ENCODE measurements at places on chromosomes 2 and 18.

- no peak for DNase-seq
Observed at GRCh38 chr2:27121906-27122305, 1.7 kb upstream of the ABHD1 start.

- no peak for DNase-seq
Observed at GRCh38 chr2:61158356-61158955, 3.5 kb upstream of the C2orf74 start.

GRCh38 chr2:46284796-46285195 lies 12.4 kb upstream of the EPAS1 start:
- DNase-seq: no peak

DNA sequence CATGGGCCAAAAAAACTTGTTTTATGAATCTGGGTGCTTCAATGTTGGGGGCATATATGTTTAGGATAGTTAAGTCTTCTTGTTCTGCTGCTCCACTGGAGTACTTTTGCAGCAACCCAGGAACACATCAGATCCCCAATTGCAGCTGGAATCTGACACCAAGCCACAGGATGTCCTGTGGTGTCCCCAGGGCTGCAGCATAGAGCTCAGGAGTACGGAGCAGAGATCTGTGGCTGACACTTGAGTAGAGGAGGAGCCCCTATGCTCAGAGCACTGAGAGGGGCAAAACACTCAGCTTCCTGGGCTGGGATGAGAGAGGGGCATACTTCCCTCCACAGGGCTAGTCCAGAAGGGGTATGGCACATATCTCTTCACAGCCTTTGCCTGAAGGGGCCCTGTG lies 138.9 kb upstream of the ERBB4 start:
- no peak for DNase-seq

GRCh38 chr18:38402509-38402908 lies 836.9 kb upstream of the CELF4 start:
- no peak for DNase-seq

GRCh38 chr2:197673606-197674005 lies 1.8 kb downstream of the RFTN2 start:
- no peak for DNase-seq

- peak; percentile 20 for DNase-seq
Observed at GRCh38 chr18:47418746-47419145, 167.3 kb upstream of the SKOR2 start.

GRCh38 chr2:133130548-133131246 lies 437.6 kb downstream of the NCKAP5 start:
- DNase-seq: no peak

GRCh38 chr2:228747483-228747882 lies 523.6 kb downstream of the PID1 start:
- DNase-seq: no peak

DNA sequence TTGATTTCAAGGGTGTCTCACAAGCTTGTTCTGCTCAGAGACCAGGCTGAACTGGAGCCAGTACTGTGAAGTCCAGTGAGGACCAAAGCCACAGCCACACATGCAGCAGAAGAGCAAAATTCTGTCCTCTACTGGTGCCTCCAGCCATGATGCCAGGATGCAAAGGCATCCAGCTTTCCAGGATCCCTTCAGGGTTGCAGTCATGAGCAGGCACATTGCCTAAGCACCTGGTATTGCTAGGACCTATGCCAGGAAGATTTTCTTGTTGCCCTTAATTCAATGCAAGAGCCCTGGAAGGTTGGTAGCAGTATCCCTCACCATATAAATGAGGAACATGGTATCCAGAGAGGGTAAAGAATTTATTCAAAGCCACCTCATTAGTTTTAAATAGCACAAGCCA lies 78.9 kb upstream of the CYRIA start:
- DNase-seq: no peak

GRCh38 chr18:46283268-46283667 lies 179.1 kb downstream of the HAUS1 start:
- DNase-seq: no peak

GRCh38 chr2:58541511-58541910 lies 300.4 kb upstream of the FANCL start:
- DNase-seq: no peak

DNA sequence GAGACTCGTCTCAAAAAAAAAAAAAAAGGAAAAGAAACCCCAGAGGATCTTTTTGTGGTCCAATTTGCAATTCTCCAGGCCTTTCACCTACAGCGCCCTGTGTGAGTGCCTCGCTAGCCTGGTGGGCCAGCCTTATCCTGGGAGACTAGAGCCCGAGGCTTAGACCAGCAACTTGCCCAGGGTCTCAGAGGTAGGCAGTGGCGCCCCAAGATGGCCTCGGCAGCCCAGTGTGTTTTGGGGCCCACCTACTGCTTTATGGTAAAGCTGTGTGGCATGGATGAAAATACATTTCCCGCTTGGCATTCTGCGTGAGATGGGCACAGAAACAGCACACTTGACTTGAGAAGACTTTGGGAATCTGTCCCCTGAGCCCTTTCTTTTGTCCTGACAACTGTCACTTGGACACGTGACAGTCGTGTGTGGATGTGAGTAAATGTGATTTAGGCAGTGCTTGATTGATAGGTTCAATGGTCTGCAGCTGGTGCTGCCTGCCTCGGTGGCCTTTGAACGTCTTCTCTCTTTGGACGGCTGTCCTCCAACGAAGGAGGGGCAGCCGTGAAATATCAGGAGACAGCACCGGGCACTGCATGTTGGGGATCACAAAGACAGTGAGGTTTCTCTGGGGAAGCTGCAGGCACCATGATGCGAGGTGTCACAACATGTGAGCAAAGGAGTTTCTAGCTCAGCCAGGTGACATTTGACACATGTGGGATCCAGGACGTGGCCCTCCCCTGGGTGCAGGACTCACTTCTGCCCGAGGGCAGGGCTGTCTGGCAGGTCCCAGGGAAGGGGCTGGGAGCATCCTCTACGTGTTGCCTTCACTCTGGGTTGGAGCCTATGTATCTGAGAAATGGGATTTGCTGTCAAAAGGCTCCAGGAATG lies 209.5 kb upstream of the TWIST2 start:
- no peak for DNase-seq

DNA sequence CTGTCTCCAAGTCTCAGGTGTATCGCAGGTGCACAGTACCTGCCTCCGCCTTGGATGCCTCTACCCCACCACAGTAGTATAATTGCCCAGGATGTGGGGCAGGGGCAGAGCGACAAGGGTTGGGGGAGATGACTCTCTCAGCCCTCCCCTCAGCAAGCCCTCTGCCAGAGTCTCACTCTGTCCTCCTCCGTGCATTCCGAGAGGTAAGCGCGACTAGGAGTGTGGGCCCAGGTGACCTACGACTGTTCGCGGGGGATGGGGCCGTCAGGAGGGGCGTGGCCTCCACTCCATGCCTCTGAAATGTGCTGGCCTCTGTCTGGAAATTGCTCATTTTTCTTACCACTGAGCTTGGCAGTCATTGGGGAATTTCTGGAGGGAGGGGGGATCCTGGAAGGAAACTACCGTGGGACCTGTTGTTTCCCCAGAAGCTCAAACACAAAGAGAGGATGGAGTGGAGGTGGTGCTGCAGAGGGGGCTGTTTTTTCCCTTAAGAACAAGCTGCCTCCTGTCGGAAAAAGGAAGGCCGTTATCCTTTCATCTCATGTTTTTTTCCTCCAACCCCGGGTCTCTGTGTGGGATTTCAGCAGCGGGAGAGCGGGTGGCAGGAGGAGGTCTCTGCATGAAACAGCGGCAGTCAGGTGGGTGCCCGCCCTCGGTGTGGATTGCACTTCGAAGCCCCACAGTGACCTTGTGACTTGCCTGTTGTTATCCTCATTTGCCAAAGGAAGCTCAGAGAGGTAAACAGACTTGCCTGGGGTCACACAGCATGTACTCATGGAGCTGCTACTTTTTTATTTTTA lies 13.0 kb upstream of the RALB start:
- peak; percentile 95 for DNase-seq

- DNase-seq: no peak
Observed at GRCh38 chr18:32851936-32852335, 79.1 kb upstream of the KLHL14 start.

GRCh38 chr18:69895066-69896047 lies 52.3 kb downstream of the CD226 start:
- DNase-seq: no peak

- no peak for DNase-seq
Observed at GRCh38 chr2:12979066-12979465, 262.3 kb downstream of the TRIB2 start.

DNA sequence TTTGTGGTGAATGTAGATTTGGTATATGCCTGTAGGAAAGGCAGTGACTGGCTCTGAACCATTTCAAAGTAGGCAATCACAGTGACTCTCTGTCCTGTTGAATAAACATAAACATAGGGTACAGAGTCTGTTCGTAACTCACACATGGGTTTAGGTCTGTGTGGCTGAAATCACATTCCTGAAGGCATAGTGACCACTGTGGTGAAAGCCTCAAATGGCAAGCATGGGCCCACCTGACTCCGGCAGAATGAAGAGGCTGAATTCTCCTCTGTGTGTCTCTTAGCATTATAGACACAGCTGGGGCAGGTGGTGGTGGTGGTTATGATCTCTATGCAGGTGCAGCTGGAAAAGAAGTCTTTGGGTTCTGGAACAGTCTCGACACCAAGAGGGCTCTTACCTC lies 61.2 kb downstream of the ITGA6 start:
- no peak for DNase-seq

DNA sequence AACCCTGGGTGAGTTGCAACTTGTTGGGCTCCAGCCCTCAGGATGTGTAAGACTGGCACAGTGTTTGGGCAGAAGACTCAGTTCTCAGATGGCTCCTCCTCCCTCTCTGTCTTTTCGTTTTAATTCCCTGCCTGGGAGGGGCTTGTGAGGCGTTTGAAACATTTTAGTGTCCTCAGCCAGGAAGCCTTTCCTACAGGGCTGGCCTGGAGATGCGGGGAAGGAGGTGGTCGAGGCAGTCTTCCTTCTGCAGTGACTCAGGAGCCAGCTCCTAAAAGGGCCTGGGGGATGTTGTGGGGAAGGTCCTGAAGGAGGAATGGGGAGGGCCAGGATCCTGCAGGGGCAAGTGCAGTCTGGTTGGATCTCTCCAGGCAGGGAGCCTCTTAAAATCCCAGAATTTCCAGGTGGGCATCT lies 22.1 kb upstream of the IGFBP5 start:
- DNase-seq: peak; percentile 28

GRCh38 chr2:203822240-203822639 lies 45.3 kb upstream of the CTLA4 start:
- DNase-seq: no peak

- DNase-seq: peak; percentile 23
Observed at GRCh38 chr2:11140492-11140891, 14.8 kb upstream of the SLC66A3 start.

DNA sequence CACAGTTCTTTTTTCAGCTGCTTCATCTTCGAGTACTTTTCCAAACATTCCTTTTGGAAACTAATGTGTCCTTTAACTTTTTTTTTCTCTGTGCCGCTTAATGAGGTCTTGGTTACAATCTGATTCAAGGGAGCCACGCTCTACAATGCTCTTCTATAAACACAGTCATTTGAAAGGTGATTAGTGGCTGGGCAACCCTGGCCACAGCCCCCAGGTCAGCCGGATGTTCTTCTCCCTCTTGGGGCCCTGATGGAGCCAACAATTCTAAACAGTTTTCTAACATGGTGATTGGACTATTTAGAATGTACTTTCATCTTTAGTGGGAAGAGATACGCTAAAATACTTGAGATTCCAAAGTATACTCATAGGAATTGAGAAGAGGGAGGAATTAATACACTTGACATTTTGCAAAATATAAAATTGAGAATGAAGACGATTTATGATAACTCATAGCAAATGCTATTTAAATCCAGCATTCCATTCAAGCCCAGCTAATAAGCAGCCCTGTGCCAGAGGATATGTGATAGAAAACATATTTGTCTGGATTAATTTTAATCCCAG lies 83.7 kb upstream of the MBOAT2 start:
- DNase-seq: peak; percentile 43

DNA sequence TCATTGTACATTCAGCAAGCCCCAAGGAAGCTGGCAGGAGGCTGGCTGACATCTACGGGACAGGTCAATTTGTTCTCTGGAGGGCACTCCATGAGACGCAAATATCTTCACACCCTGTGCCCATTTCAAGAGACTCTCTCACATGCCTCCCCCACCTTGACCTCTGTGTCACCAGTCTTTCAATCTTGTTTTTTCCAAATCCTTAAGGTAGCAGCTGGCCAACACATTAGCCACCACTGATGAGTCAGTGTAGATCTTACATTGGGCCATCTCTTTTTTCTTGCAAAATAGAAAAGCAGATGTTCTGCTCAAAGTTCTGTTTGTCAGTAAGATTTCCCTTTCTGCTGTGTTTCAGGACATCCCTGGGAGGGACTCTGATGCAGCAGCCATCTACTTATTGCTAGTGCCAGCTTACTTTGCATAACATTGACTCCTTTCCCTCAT lies 1.7 kb upstream of the DPP4 start:
- DNase-seq: peak; percentile 69

GRCh38 chr2:36659872-36660312 lies 36.6 kb upstream of the VIT start:
- peak; percentile 42 for DNase-seq

DNA sequence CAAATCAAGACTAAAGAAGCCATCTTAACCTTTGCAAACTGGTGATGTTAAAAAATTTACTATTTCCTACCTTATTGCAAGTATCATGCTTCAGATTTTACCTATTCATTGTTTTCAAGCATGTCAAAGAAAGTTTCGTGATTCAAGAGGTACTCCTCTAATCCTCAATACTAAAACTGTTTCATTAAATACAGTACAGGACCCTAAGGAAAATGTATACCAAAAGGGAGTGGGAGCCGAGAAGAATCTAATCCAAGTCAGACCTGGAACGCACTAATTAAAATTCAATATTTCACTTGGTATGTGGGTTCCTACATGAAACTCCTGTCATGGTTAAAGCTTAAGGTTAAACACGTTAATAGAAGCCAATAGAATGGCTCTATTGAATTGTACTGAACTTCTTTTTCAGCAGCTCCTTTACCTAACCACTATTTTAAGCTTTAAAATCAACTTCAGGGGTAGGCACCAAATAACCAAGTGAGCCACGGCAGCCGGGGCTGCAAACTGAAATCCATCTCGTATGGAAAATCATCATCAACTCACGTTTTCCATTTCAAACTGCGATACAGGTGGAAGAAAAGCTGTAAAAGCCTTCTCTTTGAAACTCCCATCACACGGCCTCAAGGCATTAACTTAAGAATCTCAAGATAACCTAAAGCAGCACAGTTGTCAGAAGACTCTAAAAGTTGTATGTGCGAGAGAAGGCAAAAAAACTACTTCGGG lies 188.8 kb downstream of the ZEB2 start:
- peak; percentile 2 for DNase-seq

- DNase-seq: no peak
Observed at GRCh38 chr2:181123798-181124231, 143.4 kb downstream of the UBE2E3 start.

GRCh38 chr18:31617031-31617717 lies 25.5 kb downstream of the TTR start:
- no peak for DNase-seq

- DNase-seq: no peak
Observed at GRCh38 chr2:72894514-72894913, 7.3 kb downstream of the SPR start.

GRCh38 chr2:97736608-97737330 lies 23.4 kb downstream of the ZAP70 start:
- no peak for DNase-seq
